Activated CD4-positive, alpha-beta T cell treated with anti-CD3 and anti-CD28 coated beads, Interleukin-2, amount 50 U/mL, for 24 hours (primary cell): ENCODE measurements at places on chromosomes 4 and X.

DNA sequence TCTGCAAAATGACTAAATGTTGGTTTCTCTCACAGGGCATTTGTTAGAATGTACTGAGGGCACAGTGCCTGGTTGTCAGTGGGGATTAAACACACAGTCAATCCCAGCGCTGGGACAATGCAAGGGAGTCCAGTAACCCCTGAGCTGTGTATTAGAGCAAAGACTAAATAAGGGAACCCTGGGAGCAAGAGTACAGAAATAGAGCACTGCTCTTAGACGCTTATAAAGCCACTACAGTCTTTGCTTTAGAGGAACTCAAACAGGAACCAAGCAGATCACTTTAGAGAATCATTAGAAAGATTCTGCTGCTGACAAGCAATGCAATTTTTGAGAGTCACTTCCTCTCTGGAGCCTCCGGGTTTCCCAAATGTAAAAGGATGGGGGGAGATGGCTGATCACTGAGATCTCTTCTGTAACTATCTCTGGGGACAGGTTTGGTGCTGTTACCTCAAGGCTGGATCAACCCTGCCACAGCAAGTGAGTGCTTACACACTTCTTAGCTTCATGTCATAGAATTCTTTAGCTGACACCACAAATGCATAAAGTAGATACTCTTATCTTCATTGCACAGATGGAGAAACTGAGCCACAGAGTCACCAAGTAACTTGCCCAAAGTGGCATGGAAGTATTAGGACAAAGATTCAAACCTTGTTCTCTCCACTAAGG lies 137.8 kb upstream of the CPEB2 start:
- no peak for DNase-seq

DNA sequence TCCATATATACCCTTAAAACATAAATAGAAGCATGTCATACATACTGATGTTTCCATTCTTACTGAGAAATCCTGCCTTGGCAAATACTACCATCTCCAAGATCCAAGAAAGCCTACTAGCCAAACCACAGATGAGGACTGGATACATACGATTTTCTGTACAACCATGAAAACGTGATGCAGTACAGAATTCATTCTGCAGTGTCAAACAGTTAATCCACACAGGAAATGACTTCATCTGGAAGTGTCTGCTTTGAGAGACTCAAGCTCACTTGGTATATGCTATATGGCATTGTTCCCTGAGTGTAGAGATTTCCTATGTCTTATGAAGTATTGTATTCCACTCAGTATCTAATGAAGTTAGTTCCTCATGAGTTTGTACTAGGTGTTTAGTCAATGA lies 94.3 kb downstream of the CT47B1 start:
- no peak for DNase-seq

DNA sequence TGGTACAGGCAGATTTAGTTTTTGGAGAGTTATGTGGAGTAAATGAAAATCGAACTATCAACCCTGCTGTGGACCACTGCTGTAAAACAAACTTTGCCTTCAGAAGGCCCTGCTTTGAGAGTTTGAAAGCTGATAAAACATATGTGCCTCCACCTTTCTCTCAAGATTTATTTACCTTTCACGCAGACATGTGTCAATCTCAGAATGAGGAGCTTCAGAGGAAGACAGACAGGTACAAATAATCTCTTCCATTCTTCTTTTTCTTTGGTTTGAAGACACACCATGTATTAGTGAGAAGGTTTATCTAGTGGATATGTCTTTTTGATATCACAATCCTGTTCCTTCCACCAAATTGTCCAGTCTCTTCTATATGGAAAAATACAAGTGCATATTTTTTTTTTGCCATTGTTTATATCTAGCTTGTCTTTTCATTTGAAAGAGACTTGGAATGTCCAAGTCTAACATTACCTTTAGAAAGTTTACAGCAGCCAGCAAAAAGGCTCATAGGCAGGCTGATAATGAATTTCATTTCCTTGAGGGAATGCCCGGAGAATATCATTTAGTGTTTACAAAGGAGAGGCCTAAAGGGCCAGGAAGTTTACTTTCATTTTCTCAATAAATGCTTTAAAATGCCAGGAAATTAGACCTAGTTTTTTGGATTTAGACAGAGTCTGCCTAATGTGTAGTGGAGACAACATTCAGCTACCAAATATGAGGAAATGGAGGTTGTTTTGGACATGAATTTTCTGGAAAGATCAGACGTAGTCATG lies 18.6 kb downstream of the AFM start:
- no peak for DNase-seq

- no peak for DNase-seq
Measured at GRCh38 chr4:3464911-3465697, 2.0 kb downstream of the DOK7 start.

GRCh38 chr4:186260504-186261448 lies 5.2 kb upstream of the F11 start:
- DNase-seq: no peak

- no peak for DNase-seq
Measured at GRCh38 chr4:53101191-53101581, 239.1 kb downstream of the RASL11B start.

GRCh38 chr4:96009427-96010119 lies 169.7 kb downstream of the PDHA2 start:
- no peak for DNase-seq

GRCh38 chrX:2596045-2596444 lies 95.0 kb upstream of the CD99 start:
- DNase-seq: no peak

DNA sequence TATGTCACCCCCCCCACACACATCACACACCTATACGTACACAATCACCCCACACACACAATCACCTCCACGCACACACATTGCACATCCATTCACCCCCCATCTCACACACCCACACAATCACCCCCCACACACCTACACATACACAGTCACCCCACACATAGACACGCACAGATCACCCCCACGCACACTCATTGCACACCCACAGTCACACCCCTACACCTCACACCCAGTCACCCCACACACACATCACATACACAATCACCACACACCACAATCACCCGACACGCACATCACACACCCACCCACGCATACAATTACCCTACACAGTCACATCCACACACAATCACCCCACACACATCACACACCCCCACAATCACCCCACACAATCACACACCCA lies 15.9 kb upstream of the TADA2B start:
- no peak for DNase-seq

GRCh38 chr4:14309431-14309830 lies 681.9 kb upstream of the BOD1L1 start:
- no peak for DNase-seq

- DNase-seq: no peak
Measured at GRCh38 chrX:2550328-2551020, 49.7 kb upstream of the DHRSX start.

DNA sequence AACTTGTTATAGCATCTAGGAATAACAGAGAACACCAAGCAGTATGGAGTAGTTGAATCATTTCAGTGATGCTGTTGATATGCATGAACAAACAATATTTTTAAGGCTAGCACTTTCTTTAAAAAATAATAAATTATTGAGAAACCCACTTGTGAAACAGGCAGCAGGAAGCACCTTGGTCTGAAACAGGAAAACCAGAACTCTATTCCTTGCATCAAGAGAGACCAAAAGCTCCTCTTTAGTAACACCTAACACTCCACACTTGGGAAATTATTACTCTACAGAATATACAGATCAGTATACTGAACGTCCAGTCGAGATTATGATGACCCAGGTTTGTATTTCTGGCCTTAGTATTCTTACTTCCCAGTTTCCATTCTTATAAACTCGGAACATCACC lies 129.0 kb downstream of the ARAP2 start:
- DNase-seq: no peak

DNA sequence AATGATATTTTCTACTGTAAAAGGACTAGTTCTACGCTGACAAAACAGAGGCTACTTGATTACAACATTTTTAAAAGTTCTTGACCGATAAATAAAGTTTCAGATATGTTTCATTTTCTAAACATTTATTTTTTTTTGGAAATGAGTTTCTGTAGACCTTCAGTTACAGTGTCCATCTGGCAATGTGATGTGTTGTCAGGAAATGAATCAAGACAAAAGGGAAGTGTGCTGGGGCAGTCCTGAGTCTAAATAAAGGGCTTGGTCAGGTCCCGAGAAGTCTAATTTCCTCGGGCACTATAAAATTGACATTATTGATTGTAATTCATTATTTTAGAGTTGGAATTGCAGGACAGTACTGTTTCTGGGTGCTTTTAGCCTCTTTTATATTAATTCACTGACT lies 57.0 kb upstream of the FTHL17 start:
- DNase-seq: no peak

GRCh38 chr4:143294310-143294709 lies 42.4 kb upstream of the GAB1 start:
- no peak for DNase-seq

GRCh38 chr4:184883024-184883423 lies 57.3 kb upstream of the ACSL1 start:
- DNase-seq: no peak

DNA sequence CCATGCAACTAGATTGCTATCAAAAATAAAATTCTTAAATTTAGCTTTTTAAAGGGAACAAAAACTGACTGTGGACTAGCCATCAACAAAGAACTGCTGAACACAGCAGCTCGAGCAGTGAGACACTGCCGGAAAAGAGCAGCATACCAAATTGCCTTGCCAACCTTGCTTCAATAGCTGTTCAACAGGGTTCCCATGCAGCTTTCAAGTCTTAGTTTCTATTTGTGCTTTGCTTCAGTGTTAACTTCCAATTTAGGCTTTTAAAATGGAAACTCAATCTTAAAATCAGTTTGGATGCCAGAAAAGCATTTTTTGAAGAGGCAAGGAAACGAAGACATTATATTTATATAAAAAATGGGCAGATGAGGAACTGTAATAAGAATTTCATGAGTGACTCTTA lies 463.4 kb upstream of the MAGEB18 start:
- no peak for DNase-seq

GRCh38 chr4:147821555-147821954 lies 89.7 kb downstream of the ARHGAP10 start:
- no peak for DNase-seq

DNA sequence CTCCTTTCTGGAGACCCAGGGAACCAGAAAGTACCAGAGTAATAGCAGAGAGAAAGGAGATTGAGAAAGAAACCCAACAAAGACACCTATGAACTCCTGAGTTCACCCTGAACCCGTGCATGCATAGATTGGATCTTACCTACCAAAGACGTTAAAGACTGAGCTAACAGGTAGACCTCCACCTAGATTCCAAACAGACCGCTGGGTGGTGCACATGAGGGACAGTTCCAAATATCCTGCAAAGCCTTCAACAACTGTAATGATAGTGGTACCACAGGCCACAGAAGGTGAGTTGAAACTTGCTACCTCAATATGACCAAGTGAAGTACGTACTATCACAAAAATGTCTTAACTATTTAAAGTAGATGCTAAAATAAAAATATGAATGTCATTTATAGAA lies 34.0 kb upstream of the NR0B1 start:
- DNase-seq: no peak
